ENCODE measurements at places on chromosomes 2 and 18.

DNA sequence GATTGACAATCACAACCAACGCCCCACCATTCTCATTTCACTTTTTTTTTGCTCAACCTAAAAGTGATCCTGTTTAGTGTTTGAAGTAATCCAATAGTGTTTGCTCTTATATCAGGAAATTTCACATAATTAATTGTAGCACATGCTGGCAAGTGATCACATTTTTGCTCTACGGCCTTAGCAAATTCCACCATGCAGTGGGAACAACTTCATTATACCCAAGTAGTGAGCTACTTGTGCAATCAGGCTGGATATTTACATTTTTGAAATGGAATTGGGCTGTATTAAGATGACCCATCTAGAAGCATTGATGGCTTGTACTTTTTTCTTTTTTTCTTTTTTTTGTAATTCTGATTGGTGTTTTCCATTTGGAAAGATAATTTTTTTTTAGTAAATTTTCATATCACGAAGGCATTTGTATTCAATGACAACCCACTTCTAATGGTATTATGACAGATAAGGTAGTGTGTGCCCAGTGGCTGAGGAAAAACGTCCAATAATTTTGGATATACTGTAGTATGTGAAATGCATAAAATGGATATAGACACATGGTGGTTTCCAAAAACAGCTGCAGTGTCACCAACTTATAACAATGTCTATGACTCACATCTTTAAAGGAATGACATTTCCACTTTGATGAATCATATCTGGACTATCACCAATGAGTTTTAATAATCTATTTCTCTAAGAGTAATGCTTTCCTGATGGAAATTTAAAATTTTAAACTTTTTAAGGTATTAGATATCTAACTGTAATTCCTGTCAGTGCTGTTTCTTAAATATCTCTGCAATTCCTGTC lies 130.6 kb downstream of the COL6A3 start:
- no peaks in the 10 kb centered on the region for H3K27me3 ChIP-seq
- H3K4me1 ChIP-seq: no peaks in the 10 kb centered on the region
- no peak overlapping the region for H3K4me3 ChIP-seq
- no peaks in the 10 kb centered on the region for H3K36me3 ChIP-seq

- H3K4me1 ChIP-seq: no peaks in the 10 kb centered on the region
- no peak overlapping the region for H3K4me3 ChIP-seq
- H3K27me3 ChIP-seq: no peaks in the 10 kb centered on the region
- H3K36me3 ChIP-seq: no peaks in the 10 kb centered on the region
- H3K27ac ChIP-seq: no peak overlapping the region
Measured at GRCh38 chr18:48319801-48320638, 89.2 kb downstream of the ZBTB7C start.

DNA sequence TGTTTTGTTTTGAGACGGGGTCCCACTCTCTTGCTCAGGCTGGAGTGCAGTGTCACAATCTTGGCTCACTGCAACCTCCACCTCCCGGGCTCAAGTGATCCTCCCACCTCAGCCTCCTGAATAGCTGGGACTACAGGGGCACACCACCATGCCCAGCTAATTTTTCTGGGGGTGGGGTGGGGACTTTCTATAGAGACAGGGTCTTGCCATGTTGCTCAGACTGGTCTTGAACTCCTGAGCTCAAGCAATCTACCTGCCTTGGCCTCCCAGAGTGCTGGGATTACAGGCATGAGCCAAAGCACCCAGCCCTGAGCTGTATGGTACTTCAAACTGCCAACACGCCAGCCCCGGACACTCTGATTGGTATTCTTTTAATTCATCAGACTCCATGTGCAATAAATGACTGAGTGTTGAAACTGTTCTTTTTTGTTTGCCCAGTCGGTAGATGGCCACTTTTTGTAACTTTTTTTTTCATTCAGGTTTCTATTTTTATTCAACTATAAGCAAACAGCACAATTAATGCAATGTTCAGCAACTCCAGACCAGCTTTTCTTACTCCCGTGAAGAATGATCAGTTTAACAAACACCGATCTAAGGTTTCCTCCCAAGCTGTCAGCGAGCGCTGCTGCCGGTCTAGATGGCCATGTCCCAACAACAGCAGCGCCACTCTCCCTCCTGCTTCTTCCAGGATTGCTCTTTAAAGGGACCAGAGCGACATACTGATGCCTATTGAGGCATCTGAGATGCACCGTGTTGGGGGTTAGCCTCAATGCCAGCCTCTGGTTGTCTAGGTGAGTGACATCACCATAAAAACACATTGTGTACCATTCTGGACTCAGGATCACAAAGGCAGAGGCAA lies 12.5 kb upstream of the TGOLN2 start:
- H3K27ac ChIP-seq: no peak overlapping the region
- H3K4me1 ChIP-seq: no peaks in the 10 kb centered on the region
- H3K4me3 ChIP-seq: no peak overlapping the region
- DNase-seq: no peak
- H3K36me3 ChIP-seq: peaks cover 19% of the 10 kb centered on the region

- H3K27me3 ChIP-seq: no peaks in the 10 kb centered on the region
- no peak for DNase-seq
- H3K36me3 ChIP-seq: no peaks in the 10 kb centered on the region
- H3K4me3 ChIP-seq: no peak overlapping the region
Measured at GRCh38 chr2:118197011-118197675, 108.9 kb downstream of the INSIG2 start.

DNA sequence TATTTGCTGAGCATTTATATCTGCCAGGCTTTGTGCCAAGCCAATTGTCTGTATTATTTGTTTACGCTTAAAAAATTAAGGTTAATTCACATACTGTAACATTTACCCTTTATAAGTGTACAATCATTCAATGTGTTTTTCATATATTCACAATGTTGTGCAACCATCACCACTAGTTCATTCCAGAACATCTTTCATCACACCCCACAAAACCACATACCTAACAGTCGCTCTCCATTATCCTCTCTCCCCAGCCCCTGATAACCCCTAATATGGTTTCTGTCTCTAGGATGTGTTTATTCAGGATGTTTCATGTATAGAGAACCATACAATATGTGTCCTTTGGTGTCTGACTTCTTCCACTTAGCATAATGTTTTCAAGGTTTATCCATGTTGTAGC lies 234.1 kb downstream of the INSIG2 start:
- no peak overlapping the region for H3K27ac ChIP-seq
- no peak for DNase-seq
- H3K4me1 ChIP-seq: no peaks in the 10 kb centered on the region
- no peaks in the 10 kb centered on the region for H3K27me3 ChIP-seq
- H3K4me3 ChIP-seq: no peak overlapping the region

DNA sequence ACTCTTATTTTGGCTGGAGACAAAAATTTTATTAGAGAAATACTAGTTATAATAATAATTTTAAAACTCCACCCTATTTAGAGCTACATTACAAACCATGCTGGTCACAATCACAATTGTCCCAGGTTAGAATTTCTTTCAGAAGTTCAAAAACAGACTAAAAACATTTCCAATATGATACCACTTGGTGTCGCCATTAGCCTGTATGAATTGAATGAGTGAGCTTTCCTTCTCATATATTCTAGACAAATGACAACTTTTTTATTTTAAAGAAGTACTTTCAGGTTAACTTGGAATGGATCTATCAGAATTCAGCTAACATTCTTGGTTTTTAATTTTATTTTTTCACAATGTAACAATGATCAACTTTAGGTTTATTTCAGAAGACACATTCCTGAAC lies 48.0 kb downstream of the SERPINB8 start:
- no peaks in the 10 kb centered on the region for H3K36me3 ChIP-seq
- no peaks in the 10 kb centered on the region for H3K27me3 ChIP-seq
- no peak overlapping the region for H3K4me3 ChIP-seq
- H3K27ac ChIP-seq: no peak overlapping the region
- no peaks in the 10 kb centered on the region for H3K4me1 ChIP-seq
- DNase-seq: no peak

DNA sequence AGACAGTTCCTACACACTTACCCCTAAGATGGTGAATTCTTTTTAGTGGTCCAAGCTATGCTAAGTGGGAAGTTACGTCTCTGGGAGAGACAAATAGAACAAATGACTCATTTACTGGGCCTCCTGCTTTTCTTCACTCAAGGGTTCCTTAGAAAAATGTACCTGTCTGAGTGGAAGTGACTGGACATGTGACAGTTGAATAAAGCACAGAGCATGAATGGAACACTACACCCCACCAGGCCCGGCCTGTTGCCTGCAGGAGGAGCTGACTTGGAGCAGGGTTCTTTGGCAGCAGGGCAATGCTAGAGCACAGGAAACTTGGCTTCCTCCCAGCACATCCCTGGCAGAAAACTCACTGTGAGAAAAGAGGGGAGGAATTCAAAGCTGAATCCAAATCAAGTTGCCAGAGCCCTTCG lies 451.0 kb upstream of the SETBP1 start:
- H3K4me3 ChIP-seq: no peak overlapping the region
- no peak overlapping the region for H3K27ac ChIP-seq
- H3K4me1 ChIP-seq: no peaks in the 10 kb centered on the region
- no peaks in the 10 kb centered on the region for H3K27me3 ChIP-seq

GRCh38 chr2:11582862-11583752 lies 49.3 kb downstream of the GREB1 start:
- no peaks in the 10 kb centered on the region for H3K27me3 ChIP-seq
- no peak overlapping the region for H3K4me3 ChIP-seq
- no peaks in the 10 kb centered on the region for H3K4me1 ChIP-seq
- DNase-seq: peak; percentile 14
- H3K27ac ChIP-seq: no peak overlapping the region

- no peak overlapping the region for H3K4me3 ChIP-seq
- H3K27ac ChIP-seq: peak overlapping the region; percentile 42
- no peaks in the 10 kb centered on the region for H3K36me3 ChIP-seq
- H3K4me1 ChIP-seq: peaks cover 10% of the 10 kb centered on the region
Measured at GRCh38 chr2:136008205-136008865, 22.9 kb upstream of the DARS1 start.

DNA sequence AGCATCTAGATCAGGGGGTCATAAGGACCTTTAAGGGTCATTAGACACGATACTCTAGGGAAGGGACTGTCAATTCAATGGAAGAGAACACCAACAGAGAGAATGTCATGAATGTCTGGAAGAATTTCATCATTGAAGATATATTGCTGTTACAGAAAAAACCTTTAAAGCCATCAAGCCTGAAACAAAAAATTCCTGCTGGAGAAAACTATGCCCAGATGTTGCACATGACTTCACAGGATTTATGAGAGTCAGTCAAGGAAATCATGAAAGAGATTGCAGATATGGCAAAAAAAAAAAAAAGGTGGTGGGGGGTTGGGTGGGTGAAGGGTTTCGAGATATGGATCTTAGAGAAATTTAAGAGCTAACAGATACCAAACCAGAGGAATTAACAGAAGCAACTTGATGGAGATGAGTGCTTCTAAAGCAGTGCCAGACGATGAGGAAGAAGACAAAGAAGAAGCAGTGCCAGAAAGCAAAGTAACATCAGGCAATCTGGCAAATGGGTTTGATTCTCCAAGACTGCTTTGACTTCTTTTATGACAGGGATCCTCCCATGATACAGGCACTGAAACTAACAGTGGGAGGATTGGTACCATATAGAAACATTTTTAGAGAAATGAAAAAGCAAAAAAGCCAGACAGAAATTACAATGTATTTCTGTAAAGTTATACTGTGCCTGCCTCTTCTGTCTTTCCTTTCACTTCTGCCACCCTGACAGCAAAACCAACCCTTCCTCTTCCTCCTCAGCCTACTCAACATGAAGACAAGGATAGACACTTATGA lies 28.5 kb downstream of the MAP4K3 start:
- DNase-seq: no peak
- H3K36me3 ChIP-seq: no peaks in the 10 kb centered on the region
- no peak overlapping the region for H3K27ac ChIP-seq

DNA sequence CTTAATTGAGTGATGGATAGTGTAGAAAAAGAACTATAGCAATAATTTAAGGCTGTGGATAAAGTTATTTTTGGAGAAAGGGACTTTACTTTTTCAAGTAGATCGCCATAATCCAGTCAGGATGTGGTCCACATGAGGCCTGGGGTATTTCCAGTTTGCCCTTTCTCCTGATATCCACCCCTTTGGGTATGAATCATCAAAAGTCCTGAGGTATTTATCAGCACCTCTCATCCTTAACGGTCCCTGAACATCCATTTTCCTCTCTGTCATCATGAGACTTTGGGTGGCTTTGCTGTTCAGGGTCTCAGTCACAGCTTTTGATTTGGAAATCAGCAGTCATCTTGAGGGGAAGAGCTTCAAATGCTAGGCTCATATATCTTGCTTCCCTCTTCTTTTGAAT lies 39.3 kb upstream of the ELAC1 start:
- H3K27me3 ChIP-seq: no peaks in the 10 kb centered on the region
- no peak overlapping the region for H3K4me3 ChIP-seq
- H3K27ac ChIP-seq: no peak overlapping the region
- DNase-seq: no peak

- H3K4me1 ChIP-seq: no peaks in the 10 kb centered on the region
- H3K4me3 ChIP-seq: no peak overlapping the region
- H3K27ac ChIP-seq: no peak overlapping the region
- DNase-seq: no peak
Measured at GRCh38 chr18:12460874-12461273, 53.1 kb downstream of the PRELID3A start.

GRCh38 chr18:8381821-8382459 lies 227.3 kb upstream of the RAB12 start:
- H3K4me1 ChIP-seq: no peaks in the 10 kb centered on the region
- H3K27ac ChIP-seq: no peak overlapping the region
- no peak overlapping the region for H3K4me3 ChIP-seq
- no peaks in the 10 kb centered on the region for H3K36me3 ChIP-seq
- no peaks in the 10 kb centered on the region for H3K27me3 ChIP-seq
- no peak for DNase-seq

DNA sequence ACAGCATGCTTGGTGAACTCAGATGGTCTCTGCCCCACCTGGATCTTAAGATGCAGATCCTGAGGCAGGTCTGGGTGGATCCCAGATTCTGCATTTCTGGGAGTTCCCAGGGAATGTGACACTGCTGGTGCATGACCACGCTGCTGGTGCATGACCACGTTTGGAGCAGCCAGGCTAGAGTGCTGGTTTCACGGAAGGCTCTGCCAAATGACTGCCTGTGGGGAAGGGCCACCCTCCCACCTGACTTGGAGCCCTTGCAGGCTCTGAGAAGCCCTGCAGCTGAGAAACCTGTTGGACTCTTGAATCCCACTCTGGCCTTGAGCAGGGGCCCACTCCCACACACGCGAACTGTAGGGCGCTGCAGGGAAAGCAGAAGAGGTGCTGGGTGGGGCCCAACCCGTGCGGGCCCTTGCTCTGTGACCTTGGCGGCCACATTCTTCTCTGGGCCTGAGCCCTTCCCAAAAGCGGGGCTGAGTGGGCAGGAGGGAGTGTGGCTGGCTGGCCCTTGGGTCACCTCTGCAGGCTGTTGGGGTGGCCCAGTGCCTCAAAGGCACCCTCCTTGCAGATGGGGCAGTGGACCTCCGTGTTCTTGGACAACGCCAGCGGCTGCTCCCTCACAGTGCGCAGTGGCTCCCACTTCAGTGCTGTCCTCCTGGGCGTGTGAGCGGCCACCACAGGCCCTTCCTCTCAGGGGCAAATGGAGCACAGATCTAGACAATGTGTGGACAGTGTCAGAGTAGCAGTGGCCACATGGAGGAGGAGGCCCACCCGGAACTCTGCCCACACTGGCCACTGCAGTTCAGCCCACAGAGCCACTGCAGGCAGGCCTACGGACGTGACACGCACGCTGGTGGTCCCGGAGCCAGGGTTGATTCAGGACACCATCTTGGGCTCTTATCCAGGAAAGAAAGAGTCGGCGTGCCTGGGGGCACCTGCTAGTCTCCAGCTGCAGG lies 7.9 kb downstream of the ERFE start:
- no peak for DNase-seq
- H3K4me3 ChIP-seq: no peak overlapping the region
- no peaks in the 10 kb centered on the region for H3K27me3 ChIP-seq
- no peak overlapping the region for H3K27ac ChIP-seq
- peaks cover 19% of the 10 kb centered on the region for H3K36me3 ChIP-seq
- no peaks in the 10 kb centered on the region for H3K4me1 ChIP-seq

All from effector memory CD4-positive, alpha-beta T cell (primary cell).